ENCODE measurements at places on chromosomes 5 and 9.

DNA sequence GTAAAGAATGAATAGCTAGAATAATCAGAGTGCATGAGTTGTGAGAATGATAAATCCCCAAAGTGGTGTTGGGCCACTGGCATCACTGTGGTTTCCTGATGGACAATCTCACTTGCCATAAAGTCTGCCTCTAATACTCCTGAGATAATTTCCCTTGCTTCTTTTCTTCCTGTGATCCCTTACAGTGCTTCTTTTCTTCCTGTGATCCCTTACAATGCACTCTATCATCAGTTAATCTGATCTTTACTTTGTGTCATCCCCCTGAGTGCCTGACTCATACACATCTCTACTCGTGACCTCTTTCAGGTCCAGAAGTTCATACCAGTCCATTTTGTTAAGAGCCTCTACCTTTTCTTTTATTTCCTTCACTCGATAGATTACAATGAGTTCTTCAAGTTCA is 418.3 kb downstream of the HCN1 start:
- DNase-seq = no peak

DNA sequence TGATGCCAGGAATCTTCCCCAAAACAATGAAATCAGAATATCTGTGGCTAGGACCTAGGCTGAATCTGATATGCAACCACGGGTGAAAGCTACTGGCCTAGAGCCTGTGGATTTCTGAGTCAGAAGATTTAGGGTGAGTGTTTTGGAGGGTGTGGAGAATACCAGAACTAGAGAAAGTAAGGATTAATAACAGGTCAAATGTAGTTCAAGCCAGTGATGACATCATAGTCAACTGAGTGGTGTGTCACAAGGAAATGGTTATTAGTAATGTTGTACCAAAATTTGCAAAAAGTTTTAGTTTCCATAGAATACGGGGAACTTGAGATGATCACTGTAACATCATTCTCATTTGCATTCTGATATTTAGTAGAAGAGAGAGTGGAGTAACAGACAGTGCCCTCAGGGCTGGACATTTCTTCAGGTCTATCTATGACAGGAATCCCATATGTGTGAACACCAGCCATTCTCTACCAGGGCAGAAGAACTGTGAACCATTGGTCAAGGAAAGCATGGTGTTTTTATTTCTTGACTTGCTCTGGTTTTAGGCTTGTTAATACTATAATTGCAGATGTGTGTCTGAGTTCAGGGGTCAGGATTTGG is 3.7 kb downstream of the GALNT12 start:
- no peak for DNase-seq

GRCh38 chr5:36723912-36724311 is 117.5 kb downstream of the SLC1A3 start:
- no peak for DNase-seq

DNA sequence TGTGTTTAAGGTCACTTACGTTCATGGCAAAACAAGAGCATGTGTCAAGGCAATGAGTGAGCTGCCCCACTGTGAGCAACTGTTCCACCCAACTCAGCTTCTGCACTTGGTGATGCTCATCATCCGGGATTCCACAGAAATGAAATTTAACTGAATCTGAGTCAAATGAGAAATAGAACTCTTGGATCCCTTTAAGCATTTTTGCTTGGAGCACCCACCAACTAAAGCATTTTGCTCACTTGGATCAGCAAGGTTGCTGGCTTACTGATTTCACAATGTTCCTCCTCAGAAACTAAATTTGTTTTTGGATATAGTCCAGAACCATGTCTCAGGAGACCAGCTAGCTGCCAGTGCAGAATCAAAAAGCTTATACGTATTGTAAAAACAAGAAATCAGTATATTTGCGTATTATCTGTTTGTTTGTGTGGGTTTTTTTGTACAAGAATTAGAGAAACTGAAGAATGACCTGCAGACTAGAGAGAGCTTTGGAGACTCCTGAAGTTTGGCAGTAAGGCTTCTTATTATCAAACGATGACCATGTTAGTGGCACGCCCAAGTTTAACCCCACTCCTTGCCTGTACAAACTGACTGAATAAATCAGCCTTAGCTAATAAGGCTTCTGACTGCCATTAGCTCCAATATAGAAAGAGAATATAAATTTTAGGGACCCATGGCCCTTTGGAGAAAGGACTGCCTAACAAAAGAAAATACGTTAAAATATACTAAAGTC is 153.8 kb upstream of the FST start:
- DNase-seq = no peak

- no peak for DNase-seq
Measured at GRCh38 chr9:127004946-127005769, 90.6 kb downstream of the RALGPS1 start.

DNA sequence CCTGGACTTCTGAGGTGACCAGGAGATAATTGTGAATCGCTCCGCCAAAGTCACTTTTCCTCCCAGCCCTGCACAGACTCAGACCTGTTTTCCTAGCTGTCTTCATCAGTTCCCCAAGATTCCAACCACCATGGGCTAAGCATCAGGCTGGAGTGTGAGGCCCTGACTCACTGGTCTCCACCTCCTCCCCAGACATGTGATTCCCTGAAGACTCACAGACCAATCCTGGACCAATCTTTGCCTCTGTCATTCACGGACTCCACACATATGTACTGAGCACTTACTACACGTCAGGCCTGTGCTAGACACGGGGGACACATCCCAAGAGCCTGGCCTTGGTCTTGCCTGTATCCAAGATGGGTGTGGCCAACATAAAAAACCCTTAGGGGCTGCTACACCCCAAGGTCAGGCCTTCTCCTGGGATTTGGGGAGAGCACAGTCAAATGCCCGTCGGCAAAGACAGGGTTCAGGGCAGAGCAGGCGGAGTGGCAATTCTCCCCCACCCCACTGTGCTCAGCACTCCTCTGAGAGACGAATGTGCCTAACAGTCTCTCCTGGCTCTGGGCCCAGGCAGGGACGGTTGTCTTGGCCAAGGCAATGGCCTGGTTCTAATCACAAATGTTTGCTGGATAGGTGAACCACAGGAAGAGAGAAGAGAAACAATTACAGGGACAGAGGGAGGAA is 11.9 kb downstream of the EEIG1 start:
- DNase-seq = no peak

DNA sequence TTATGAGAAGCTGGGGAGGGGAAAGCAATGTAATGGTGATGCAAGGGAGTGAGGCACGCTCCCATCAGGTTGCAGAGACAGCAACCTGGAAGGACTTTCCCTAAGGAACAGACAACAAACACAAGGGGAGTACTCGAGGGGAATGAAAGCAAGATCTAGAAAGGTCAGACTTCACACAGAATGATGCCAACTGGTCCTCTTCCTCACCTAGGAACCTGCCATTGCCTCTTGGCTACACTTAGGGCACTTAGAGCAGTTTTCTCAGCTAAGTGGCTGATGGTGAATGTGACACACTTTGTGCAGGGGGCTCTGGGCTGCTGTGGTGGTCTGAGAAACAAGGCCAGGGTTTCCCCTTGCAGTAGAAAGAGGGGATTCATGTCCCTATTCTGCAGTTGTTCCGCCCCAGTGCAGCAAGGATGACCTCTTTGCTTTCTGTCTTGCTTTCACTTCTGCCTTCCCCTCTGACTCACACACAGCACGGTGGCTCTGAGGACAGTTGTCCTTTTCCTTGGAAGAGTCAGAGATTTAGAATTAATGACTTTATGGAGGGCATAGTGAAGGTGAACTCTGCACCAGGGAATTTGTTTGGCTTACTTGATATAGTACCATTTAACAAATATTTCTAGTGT is 394.0 kb upstream of the KLF4 start:
- DNase-seq = no peak

DNA sequence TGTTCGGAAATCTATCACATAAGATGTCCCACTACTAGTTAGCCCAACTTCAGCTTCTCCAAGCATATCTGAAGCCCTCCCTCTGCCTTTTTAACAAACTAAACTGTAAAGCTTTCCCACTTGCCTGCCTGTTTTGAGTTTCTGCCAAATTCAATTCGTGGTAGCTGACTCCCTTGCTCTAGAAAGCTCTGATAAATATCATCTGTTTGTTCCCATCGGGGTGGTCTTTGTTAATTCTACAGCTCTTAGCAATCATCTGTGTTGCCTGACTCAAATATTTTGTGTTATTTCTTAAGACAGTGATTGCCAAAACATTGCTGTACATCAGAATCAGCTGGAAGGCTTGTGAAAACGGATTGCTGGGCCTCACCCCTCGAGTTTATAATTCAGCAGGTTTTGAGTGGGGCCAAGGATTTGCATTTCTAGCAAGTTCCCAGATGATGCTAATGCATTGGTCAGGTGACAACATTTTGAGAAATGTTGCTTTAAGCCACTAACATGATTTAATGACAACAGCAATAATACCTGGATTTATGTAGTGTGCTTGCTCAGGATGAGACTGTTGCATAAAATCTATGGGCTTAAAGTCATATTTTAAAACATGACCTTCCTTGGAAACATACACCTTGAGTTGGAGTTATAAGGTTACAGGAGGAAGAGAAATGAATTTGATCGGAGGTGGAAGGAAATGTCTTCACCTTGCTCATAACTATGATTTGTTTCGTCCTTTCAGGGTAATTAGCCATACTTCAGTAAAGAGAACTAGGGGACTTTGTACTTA is 631.9 kb downstream of the PSAT1 start:
- DNase-seq = no peak

DNA sequence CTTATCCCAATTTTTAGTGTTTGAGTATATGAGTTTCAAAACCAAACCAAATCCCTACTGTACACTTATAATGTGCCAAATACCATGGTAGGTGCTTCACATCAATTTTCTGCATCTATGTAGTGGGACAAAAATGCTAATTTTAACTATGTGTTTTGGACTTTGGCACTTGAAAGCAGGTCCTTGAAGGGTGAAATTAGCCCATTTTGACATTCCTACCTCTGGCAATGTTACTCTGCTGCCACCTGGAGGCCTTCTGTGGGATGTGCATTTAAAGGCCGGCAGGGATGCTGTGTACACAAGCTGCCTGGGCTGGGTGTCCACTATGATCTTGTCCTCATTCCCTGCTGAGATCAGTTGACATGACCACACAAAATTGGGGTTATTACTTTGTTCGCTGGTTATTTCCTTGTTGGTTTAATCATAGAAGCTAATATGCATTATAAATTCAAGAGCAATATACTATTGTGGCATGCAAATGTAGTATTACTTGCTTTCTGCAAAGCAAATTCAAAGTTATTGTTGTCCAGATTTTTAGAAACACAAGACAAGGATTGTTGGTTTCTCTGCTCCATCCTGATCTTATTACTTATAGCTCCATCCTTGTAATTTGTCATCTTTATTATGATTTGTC is 166.8 kb downstream of the ARHGEF28 start:
- DNase-seq = no peak

DNA sequence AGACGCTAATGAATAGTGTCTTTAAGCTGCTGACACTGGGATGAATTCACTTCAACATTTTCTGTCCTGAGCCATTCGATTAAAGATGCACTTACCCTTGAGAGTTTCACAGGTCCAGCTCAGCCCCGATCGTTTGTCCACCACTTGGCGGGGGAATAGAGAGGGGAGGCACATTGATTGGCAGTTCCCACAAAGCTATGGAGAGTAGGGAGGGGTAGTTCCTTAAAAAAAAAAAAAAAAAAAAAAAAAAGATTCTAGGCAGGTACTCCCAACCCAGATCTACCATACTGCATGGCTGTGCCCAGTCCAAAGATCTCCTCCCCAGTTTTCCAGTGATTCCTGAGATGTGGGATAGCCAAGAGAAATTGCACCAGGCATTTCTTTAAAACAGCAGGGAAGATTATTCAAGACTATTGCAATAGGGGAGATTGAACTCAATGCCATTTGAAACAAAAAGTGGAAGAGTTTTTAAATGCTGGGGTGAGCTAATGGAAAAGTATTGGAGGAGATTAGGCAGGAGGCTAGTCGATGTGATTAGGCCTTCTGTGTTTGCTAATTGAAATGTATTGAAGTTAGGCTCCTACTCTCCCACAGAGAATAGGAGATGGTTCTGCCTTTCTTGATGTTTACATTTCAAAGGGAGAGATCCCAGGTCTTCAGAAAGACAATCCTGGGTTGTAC is 2217.4 kb upstream of the WWC1 start:
- no peak for DNase-seq

- DNase-seq = no peak
Measured at GRCh38 chr5:120591911-120592310, 127.8 kb downstream of the PRR16 start.

DNA sequence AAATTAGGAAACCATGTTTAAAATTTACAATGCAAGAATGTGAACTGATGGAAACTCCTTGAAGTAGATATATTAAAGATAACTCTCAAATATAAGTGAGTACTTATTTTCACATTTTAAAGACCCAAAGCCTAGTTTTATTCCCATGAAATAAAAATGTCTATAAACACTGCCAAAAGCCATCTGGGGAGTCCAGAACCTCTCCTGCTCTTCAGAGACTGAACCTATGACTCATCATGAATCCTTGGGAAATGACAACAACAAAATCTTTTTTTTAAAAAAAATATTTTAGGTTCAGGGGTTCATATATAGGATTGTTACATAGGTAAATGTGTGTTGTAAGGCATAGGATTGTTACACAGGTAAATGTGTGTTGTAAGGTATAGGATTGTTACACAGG is 33.8 kb upstream of the FYB1 start:
- DNase-seq = no peak

DNA sequence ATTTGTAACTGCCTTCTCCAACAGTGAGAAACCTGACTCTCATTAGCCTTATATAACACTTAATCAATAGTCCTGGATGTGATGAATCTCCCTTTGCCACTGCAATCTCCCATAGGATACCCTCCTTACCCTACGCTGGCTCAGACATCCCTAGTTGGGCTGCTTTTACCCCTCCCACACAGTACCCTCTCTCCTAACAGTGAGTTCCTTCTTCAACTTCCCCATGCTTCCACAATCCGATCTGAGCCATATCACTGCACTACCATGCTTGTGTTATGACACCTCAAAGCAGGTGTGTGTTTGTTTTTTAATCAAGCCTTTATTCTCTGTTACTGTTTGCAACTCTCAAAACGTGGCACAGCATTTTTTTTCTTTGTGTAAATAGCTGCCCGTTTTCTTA is 60.5 kb upstream of the C9orf72 start:
- DNase-seq = no peak

DNA sequence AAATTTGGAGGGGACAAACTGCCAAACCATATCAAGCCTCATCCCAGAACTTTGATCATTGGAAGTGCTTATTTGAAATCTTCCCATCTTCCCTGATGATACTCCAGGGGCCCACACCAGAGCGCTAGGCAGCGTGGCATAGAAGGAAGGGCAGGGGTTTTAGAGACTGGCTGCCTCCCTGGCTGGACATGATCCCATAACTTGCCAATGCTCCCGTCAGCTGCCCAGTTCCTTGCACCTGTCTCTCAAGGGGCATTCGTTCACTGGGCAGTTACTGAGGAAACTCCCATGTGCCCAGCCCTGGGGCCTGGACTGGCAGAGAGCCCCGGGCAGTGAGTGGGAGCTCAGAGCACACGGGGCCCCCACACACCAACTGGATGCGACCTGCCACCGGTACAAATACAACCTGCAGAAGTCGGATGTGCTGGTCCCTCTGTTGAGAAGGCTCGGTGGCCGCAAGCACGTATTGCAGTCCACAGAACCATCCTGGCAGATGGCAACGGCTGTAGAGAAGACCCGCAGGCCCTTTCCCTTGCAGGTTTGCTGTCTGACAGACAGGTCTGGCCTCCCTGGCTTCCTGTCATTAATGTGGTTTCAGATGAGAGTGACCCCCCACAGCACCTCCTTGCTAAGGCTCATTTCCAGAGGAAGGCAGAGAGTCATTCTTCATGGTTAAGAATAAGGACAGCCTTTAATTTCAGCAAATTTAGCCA is 122.4 kb downstream of the MVB12B start:
- no peak for DNase-seq

- no peak for DNase-seq
Measured at GRCh38 chr9:123376218-123377071, 20.4 kb downstream of the CRB2 start.

- DNase-seq = no peak
Measured at GRCh38 chr9:95482621-95483020, 34.1 kb downstream of the PTCH1 start.

GRCh38 chr9:132207839-132208615 is 46.2 kb downstream of the NTNG2 start:
- DNase-seq = no peak
